Activated CD4-positive, alpha-beta T cell treated with anti-CD3 and anti-CD28 coated beads, Interleukin-2, amount 10 ng/mL, durations not matched to agents 7 days and 5 days (primary cell): ENCODE measurements at places on chromosomes 2 and 18. TPM values are rescaled to one million over a fixed set of nuclear protein-coding genes. Genes with fewer than 3 reads are reported as not detected.

The KHK gene
- 10.6 TPM for total RNA-seq

GRCh38 chr2:182584462-182584861 is 131.6 kb upstream of the DNAJC10 start:
- H3K36me3 ChIP-seq: no peaks in the 10 kb centered on the region
- no peak overlapping the region for H3K27ac ChIP-seq
- DNase-seq: no peak
- no peaks in the 10 kb centered on the region for H3K4me1 ChIP-seq
- H3K4me3 ChIP-seq: no peak overlapping the region

The COMMD1 gene
- total RNA-seq: 29.1 TPM

The RFX8 gene
- 2.1 TPM for total RNA-seq
